ENCODE measurements at places on chromosomes 2 and 18.

GRCh38 chr2:149924549-149925213, 337.1 kb upstream of the MMADHC start:
- no peak for DNase-seq

DNA sequence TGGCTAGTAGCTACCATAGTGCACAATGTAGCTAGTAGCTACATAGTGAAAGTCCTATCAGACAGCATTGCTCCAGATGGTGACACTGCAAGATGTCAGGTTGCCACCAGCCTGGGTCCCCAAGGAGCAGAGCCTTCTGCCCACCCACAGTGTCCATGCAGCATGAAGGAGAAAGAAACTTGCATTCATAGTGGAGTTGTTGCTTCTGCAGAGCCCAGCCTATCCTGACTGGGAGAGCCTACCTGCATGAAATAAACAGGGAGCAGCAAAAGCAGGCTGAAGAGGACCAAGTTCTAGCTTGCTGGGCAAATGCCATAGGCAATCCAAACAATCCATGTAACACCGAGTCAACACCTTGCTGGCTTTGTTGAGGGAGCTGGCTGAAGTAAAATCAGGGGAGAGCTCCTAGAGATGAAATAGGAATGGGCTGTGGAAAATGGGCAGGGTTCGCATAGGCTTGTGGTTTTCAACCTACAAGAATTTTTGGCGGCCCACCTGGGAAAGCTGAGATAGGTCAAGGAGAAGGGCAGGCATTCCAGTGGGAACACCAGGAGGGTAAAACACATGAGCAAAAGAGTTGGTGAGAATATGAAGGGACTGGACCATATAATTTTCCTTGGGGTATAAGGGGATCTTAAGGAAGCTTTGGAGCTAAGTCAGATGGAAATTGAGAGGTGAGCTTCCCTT, 195.8 kb downstream of the CYP26B1 start:
- no peak for DNase-seq

DNA sequence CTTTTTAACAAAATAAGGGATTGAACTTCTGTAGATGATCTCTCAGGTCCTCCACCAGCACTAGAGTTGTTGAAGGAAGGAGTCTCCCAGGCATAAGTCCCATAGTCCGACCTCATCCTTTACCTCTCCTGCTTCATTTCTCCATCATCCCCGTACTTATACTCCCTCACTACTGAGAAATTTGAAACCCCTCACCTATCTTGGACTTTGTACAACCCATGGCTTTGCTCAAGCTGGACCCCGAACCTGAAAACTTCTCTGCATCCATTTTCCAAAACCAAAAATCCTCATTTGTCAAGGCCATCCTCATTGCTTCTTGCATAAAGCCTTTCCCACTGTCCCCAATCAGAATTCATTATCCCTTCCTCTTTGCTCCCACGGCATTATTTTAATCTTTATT, 482 bp upstream of the NHEJ1 start:
- no peak for DNase-seq

DNA sequence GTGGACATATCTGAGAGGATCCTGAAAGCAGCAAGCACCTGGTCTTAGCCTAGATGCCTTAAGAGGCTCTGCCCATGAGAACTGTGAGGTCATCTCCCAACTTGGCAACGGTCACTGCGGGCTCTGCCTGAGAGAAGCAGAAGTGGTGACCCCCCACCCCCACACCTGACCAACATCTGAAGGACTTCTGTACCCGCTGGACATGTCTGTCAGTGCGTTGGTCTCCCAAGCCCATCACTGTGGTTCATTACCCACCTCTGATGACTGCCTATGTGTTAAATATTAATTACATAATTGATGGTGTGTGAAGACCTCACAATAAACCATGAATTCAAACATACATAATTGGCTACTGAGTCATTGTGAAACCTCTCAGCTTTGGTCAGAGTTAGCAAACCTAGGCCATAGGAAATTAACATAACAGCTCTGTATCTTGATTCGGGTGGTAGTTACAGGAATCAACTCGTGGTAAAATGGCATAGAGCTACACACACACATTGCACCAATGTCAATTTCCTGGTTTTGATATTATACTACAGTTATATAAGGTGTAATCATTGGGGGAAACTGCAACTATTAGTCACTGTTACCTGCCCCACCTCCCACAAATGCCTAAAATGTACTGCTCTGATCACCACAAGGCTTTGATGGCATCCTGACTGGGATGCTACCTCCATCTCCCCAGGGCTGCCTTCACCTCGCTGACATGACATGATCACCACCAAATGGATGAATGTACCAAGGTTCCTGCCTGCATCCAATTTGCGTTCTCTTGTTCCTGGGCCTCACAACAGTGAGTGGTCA, 4.3 kb upstream of the GALNT1 start:
- no peak for DNase-seq

DNA sequence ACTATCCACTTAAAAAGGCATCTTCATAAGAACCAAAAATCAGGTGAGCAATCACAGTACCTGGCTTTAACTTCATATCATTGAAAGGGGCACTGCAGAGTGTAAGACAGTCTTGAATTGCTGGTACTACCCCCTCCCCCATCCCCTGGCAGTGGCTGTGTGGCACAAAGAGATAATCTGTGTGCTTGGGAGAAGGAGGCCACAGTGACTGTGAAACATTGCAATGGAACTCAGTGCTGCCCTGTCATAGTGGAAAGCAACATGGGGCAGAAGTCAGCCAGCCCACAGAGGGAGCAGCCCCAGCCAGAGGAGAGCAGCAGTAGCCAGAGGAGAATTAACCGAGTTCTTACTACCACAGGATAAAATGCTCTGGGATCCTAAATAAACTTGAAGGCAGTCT, 45.3 kb upstream of the UGP2 start:
- DNase-seq = no peak

GRCh38 chr18:6132751-6133368, 237.5 kb upstream of the TMEM200C start:
- DNase-seq = no peak

DNA sequence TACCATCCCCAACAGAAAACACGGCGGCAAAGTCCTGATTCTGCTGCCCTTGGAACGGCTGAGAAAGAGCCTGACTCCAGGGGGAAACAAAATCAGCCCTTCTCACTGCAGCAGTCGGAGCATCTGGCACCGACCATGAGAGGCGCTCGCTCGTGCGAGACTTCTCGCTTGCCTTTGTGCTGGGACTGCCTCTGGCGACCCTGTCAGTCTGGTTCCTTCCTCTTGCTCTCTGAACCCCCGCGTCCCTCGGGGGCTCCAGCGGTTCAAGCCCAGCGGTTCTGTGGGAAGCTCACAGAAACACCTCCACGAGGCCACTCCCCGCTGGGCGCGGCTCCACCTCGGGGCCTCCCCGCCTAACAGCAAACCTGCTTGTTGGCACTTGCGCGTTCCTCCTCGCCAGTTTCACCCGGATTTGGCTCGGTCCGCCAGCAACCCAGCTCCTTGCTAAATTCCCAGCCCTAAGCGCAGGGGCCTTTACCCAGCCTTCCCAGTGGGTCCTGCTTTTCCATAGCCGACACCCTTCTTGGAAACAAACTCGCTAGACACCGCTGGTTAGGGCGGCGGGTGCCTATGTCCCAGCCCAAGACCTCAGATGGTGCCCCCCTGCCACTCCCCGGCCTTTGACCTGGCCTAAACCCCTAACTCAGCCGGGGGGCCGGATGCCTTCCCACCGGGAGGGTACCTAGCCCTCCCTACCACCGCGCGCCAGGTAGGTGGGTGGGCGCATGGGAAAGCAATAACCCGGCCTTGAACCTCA, 2.2 kb downstream of the RND3 start:
- DNase-seq = no peak

- no peak for DNase-seq
Measured at GRCh38 chr18:1585881-1586488, 681.3 kb downstream of the ADCYAP1 start.

DNA sequence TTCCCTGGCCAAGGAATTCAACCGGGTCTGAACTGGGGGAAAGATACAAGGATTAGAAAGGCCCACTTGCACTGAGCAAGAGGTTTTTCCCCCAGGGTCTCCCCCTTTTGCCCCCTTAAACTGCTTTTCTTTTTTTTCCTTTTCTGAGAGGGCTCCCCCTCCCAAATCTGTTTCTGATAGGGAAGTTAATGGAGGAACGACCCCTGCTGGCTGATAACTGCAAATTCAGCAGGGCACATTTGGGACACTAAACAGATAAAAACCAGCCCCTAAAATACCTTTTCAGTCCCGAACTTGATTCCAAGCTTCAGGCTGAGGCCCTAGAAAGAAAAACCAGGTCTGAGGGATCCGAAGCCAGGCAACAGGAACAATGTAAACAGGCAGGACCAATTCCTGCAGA, 1012.4 kb upstream of the CRIM1 start:
- DNase-seq = no peak

DNA sequence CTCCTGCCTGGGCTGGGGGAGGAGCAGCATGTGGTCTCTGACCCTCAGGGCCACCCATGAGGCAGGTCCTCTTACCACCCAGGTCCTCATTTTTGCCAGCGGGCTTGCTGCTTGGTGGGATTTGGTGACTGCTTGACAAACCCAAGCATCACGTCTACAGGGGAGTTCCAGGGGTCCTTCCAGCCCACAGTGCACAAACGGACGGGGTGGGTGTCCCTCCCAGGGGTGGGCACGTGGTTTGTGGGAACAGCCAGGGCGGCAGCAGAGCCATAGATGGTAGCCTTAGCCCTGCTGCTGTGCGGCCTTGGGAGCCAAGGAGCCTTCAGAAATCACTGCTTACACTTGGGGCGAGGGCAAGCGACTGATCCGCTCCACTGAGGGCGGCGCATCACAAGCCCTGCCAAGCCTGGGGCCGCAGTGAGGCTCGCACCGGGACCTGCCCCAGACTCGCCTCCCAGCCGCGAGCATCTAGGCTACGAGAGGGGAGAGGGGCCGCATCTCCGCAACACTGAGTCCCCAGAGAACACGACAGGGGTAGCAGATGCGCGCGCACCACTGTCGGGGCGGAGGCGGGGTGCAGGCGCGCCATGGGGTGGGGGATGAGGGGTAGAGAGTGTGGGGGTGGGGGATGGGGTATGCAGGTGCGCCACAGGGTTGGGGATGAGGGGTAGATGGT, 36.9 kb downstream of the SNED1 start:
- DNase-seq = no peak

DNA sequence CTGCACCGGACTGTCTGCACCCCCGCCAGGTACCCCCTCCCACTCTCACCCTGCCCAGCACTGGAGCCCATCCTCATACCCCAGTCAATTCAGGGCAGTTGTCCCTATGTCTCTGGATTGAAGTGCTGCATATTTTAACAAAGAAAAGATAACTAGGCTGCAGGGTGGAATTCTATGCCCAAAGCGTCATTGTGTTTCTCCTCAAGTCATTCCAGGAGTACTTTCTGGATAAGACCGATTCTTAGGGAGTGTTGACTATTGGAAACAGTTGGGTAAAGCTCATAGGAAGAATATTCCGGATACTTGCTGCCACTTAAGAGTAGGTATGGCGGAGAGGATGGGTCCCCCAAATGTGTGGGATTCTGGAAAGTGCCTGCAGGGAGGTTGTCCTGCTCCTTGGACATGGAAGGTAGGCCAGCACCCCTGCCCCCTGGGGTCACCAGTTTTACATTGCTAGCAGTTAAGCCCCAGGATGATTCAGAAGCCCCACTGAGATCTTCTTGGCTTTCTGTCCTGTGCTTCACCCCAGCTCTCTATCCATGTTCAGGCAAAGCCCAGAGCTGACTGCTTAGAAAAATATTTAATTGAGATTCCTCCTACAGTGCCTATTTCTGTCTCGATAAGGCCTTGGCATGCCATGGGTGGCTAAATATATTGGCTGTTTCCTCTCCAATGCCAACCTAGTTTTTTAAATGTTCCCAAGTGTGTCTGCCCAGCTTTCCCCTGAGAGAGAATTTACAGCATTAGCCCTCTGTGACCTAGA, 48.2 kb downstream of the RPL37A start:
- DNase-seq = no peak

DNA sequence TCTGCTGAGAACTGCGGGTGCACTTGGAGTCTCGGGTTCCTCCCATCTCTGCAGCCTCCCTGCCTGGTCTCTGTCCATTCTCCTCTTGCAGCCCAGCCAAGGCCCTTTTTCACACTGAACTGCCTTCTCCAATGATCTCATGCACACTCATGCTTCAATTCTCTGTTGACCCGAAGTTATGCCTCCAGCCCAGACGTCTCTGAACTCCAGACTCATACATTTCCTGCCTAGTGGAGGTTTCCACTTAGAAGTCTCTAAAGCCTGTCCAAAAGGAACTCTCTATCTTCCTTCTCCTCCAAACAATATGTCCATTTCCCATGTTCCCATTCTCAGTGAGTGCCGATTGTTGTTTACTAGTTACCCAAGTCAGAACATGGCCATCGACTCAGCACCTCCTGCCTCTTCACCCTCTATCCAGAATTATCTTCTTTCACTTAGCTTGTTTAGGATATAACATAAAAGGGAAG, 155.2 kb downstream of the IRS1 start:
- no peak for DNase-seq

DNA sequence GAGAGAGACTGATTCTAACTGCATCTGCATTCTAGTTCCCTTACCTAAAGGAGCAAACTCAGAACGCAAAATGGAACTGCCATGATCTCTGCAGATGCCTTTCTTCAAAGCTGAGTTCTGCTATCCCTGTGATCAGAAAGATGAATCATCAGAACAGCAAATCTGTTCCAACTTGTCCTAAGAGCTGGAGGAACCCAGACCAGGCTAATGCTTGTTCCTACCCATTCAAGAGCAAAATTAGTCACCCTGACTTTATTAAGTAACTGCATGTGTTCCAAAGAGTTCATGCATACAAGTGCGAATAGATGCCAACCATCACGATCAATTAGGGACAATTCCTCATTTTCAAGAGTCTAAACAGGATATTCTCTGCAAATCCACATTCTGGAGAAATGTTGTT, 46.5 kb downstream of the MBP start:
- DNase-seq = no peak

- no peak for DNase-seq
Measured at GRCh38 chr2:117199511-117199910, 615.0 kb upstream of the DDX18 start.

Data from stimulated activated CD8-positive, alpha-beta memory T cell treated with anti-CD3 and anti-CD28 coated beads, Interleukin-4, amount 100 ng/mL, for 24 hours (primary cell).